ENCODE measurements at places on chromosomes 6 and 20. TPM values are rescaled to one million over a fixed set of nuclear protein-coding genes. Genes with fewer than 3 reads are reported as not detected.

The TUBB2B gene
- not detected for total RNA-seq

The XKR7 gene
- total RNA-seq, result not detected

The REPS1 gene
- 69.5 TPM for total RNA-seq

The PTCHD4 gene
- total RNA-seq, result not detected

The NFYA gene
- total RNA-seq, result 34.5 TPM

DNA sequence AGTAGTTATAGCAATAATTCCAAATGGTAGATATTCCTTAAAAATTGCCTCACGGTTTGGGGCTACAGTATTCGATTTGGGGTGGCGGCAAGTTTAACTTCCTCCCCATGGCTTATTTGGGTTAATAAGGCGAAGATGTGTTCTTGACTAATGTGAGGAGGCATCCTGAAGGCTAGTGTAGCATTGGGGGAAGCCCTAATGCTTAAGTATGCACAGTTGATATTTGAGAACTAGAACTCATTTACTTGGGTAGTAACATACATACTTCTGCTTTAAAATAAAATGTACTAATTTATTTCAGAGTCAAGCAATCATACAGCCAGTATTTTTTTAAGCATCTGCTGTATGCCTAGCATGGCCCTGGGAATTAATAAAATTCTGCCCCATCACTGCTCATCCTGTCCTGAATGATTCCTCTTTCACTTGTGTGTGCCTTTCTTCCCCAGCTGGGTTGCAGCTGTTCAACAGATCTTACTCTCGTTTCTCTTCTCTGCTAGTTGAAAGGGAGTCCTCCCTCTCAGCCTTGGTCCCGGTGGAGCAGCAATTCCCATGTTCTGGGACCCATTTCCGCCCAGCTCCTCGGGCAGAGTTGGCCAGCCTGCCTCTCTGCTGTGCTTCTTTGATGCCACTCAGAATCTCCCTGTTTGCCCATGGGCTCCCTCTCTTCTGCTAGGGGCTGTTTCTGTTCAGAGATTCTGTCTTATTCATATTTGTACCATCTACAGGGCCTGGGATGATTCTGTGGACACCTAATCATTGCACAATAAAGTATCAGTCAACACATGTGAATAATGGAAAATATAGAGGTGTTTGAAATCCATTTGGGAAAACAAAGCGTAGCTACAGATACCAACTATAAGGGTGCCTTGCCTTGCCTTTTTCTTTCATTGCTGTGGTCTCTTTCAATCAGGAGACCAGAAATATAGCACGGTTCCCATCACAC lies 104.8 kb downstream of the ARID1B start:
- H3K36me3 ChIP-seq, result no peaks in the 10 kb centered on the region

GRCh38 chr6:149224399-149224798 lies 93.1 kb upstream of the TAB2 start:
- DNase-seq, result no peak
- H3K36me3 ChIP-seq, result no peaks in the 10 kb centered on the region
- no peaks in the 10 kb centered on the region for H3K27me3 ChIP-seq
- peaks cover 4% of the 10 kb centered on the region for H3K4me1 ChIP-seq
- no peak overlapping the region for H3K27ac ChIP-seq
- H3K4me3 ChIP-seq, result no peak overlapping the region

DNA sequence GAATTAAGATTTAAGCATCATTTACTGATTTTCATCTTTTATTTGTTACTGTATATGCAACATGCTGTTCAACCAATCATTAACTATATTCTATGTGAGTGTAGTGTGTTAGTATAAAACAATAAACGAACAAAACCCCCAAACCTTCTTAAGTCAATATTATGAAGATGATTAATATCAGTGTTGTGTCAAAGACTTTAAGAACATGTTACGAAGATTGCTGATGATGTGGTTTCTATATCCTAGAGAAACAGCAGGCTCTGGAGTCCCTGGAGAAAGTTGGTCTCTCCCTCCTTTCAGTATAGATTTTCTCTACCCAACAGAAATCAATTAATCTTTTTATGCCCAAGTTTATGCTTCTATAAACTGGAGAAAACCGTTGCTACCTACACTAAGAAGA lies 393.8 kb upstream of the HSF2 start:
- H3K4me1 ChIP-seq, result no peaks in the 10 kb centered on the region
- no peak overlapping the region for H3K27ac ChIP-seq
- no peak for DNase-seq

DNA sequence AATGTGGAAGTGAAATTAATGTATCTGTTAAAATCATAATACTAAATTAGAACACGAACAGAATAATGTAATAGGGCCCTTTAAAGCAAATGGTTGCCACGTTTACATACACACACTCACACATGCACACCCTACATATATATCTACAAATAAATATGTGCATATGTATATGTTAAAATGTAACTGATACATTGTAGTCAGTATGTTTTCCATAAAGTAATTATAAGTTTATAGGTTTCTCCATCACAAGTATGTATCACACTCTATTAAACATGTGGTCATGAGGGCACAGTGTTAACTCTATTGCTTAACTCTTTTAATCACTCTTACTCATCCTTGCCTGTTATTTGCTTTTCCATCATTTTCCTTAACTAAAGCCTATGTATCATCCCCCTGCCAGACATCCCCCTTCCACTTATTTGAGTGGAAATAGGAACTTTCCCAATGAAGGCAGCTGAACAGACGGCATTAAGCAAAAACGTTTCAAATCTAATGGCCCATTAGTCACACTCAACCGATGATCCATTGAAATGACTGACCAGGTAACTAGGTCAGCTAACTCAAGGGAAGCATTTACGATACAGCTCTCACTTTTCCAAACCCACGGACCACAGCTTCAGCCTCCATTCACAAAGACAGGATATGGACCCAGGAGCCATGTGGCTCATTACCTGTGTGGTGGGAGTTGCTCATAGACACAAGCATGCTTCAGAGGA lies 89.3 kb downstream of the HAO1 start:
- no peaks in the 10 kb centered on the region for H3K36me3 ChIP-seq
- DNase-seq, result no peak
- H3K27me3 ChIP-seq, result no peaks in the 10 kb centered on the region
- no peak overlapping the region for H3K4me3 ChIP-seq
- no peaks in the 10 kb centered on the region for H3K4me1 ChIP-seq

DNA sequence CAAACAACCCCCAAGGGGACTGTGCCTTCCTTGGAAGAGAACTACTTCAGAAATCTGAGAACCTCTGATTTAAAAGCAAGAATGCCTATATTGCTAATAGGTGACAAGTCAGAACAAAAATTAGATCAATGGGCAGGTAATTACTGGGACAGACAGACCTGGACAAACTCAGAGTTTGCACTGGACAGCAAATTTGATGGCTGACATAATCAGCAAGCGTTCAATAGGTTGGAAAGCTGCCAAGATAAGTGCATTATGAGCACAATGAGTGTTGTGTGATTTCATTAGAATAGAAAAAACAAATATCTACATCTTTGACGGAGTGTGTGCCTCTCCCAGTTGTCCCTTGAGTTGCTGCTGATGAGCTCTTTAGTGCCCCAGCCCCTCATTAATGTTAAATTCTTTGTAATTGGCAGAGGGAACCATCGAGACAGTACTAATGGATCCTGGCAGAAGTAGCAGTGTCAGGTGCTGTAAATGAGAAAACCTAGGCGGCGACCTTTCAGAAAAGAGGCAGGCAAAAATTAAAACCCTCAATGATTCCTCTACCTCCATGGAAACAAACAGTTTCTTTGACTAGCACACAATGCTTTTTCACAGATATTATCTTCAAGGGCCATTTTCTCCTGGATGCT lies 116.5 kb upstream of the COL21A1 start:
- H3K27ac ChIP-seq, result no peak overlapping the region
- no peaks in the 10 kb centered on the region for H3K36me3 ChIP-seq
- no peaks in the 10 kb centered on the region for H3K4me1 ChIP-seq
- no peaks in the 10 kb centered on the region for H3K27me3 ChIP-seq
- DNase-seq, result no peak

DNA sequence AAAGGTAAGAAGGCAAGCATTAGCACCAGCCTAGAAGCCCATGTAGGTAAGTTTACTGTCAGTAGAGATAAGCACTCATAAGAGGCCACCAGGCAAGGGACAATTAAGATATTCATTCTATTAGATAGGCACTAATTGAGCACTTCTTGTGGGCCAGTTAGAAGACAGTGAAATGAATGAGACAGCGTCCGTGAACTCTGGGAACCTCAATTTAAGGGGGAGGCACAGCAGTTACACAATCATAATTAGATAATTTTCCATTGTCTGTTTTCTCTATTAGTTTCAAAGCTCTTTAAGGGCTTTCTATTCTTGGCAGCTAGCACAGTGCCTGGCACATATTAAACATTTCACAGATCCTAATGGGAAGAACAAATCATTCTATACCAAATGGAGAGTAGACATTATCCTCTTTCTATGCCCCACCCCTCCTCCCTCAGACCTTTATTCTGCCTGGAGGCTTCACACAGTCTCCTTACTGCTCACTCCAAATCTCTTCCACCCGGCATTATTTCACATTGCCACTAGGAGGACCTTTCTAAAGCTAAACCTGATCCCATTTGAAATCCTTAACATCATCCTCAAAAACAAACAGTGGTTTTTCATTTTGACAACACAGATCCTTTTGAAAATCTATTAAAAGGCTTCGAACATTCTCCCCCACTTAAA lies 529.6 kb downstream of the ADGRB3 start:
- H3K4me3 ChIP-seq, result no peak overlapping the region
- no peaks in the 10 kb centered on the region for H3K4me1 ChIP-seq
- no peak for DNase-seq
- H3K27ac ChIP-seq, result no peak overlapping the region
- H3K36me3 ChIP-seq, result no peaks in the 10 kb centered on the region

- H3K36me3 ChIP-seq, result no peaks in the 10 kb centered on the region
- H3K27me3 ChIP-seq, result no peaks in the 10 kb centered on the region
- DNase-seq, result no peak
- H3K4me1 ChIP-seq, result peaks cover 20% of the 10 kb centered on the region
- no peak overlapping the region for H3K27ac ChIP-seq
- H3K4me3 ChIP-seq, result no peak overlapping the region
Observed at GRCh38 chr20:2128542-2128941, 26.9 kb downstream of the STK35 start.

GRCh38 chr6:17389274-17389847 lies 4.0 kb upstream of the CAP2 start:
- no peak overlapping the region for H3K4me3 ChIP-seq
- H3K4me1 ChIP-seq, result no peaks in the 10 kb centered on the region
- no peak for DNase-seq
- H3K27me3 ChIP-seq, result peaks cover 11% of the 10 kb centered on the region

GRCh38 chr20:49724408-49725223 lies 10.9 kb upstream of the B4GALT5 start:
- H3K27ac ChIP-seq, result no peak overlapping the region
- no peak for DNase-seq
- no peak overlapping the region for H3K4me3 ChIP-seq
- H3K4me1 ChIP-seq, result peaks cover 7% of the 10 kb centered on the region

DNA sequence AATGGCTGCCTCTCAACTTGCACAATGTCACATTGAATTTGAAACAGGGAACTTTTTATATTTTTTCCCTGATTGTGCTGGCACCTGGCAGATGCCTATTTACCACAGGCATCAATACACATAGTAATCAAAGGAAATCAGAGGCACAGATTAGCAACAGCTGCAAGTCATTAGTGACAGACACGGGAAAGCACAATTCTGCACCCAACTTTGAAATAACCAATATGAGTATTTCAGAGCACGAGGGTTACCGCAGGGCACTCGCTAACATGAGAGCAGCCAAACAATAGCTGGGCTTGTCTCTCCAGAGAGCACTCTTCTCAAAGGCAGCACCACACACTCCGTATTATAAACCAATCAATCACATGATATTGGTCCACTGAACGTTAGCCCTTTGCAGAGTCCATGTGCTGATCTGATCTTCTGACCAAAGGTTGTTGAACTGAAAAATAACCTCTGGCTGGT lies 149.5 kb downstream of the RNF144B start:
- H3K4me3 ChIP-seq, result no peak overlapping the region
- H3K27me3 ChIP-seq, result no peaks in the 10 kb centered on the region
- no peak overlapping the region for H3K27ac ChIP-seq
- H3K4me1 ChIP-seq, result no peaks in the 10 kb centered on the region

GRCh38 chr20:13913572-13913971 lies 76.8 kb downstream of the SEL1L2 start:
- no peaks in the 10 kb centered on the region for H3K4me1 ChIP-seq
- no peak for DNase-seq
- H3K27ac ChIP-seq, result no peak overlapping the region
- no peak overlapping the region for H3K4me3 ChIP-seq

DNA sequence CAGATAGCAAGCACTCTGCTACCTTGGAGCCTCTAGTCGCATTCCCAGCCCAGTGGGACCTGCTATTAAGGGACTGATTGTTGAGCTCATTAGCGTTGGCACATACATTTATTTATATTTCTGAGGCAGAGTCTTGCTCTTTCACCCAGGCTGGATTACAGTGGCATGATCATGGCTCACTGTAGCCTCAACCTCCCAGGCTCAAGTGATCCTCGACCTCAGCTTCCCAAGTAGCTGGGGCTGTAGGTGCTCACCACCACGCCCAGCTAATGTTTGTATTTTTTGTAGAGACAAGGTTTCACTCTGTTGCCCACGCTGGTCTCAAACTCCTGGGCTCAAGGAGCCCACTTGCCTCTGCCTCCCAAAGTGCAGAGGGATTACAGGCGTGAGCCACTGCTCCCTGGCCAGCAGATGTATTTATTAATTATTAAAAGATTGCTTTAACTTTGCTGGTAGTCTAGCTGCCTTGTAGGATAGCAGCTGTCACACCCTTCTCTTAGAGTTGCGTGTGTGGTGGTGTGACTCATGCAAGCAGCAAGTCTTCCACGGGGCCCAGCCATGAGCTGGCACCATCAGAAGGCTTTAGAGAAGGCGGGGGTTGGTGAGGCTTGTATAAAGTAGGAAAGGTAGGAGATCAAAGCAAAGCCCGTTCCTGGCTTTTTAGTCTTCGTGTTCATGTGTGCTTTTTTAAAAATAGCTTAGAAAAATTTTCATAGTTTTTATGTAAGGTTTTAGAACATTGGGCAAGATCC lies 16.5 kb downstream of the ACTR5 start:
- no peak for DNase-seq
- H3K27ac ChIP-seq, result no peak overlapping the region
- H3K36me3 ChIP-seq, result peaks cover 35% of the 10 kb centered on the region
- H3K4me1 ChIP-seq, result no peaks in the 10 kb centered on the region
- H3K4me3 ChIP-seq, result no peak overlapping the region

- H3K27me3 ChIP-seq, result no peaks in the 10 kb centered on the region
- no peaks in the 10 kb centered on the region for H3K4me1 ChIP-seq
- no peak overlapping the region for H3K4me3 ChIP-seq
- no peak overlapping the region for H3K27ac ChIP-seq
Observed at GRCh38 chr6:50952092-50952907, 133.6 kb downstream of the TFAP2B start.

DNA sequence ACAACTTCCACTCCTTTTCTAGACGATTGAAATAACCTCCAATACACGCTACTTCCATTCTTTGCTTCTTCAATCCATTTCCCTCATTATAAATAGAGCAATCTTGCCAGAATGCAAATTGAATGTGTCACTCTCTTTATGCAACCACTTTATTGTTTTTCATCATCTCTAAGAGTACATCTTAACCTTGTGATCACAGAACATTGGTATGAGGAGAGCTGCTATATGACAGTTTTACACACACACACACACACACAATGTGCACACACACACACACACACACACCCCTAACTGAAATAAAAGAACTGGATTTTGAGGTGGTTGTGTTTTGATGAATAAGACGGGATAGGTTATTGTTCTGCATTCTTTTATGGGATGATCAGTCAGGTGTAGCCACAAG lies 187.0 kb downstream of the HDGFL1 start:
- no peaks in the 10 kb centered on the region for H3K36me3 ChIP-seq
- H3K27ac ChIP-seq, result no peak overlapping the region
- no peak for DNase-seq
- H3K4me3 ChIP-seq, result no peak overlapping the region
- H3K4me1 ChIP-seq, result no peaks in the 10 kb centered on the region
- H3K27me3 ChIP-seq, result no peaks in the 10 kb centered on the region

- H3K4me1 ChIP-seq, result peaks cover 5% of the 10 kb centered on the region
- H3K4me3 ChIP-seq, result no peak overlapping the region
- no peaks in the 10 kb centered on the region for H3K36me3 ChIP-seq
- no peak for DNase-seq
Observed at GRCh38 chr6:117542493-117542892, 59.8 kb downstream of the GOPC start.

All from CD8-positive, alpha-beta memory T cell (primary cell).